ENCODE measurements at places on chromosomes 4 and X.

DNA sequence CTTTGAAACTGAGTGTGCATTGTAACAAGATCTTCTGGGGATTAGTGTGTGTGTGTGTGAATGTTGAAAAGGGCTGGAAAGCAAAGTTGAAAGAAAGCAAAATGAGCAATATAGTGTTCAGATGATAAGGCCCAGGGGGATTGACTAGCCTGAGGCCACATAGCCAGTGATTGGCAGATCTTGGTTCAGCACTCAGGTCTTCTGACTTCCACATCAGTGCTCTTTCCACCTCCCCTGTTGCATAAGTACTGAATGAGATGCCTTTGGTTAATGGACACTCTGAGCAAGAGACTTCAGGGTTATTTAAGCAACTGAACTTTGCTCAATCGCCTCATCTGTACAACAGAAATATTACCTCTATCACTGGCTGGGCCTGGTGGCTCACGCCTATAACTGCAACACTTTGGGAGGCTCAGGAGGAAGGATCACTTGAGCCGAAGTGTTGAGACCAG, 120.4 kb downstream of the TMEM164 start:
- no peak for DNase-seq

DNA sequence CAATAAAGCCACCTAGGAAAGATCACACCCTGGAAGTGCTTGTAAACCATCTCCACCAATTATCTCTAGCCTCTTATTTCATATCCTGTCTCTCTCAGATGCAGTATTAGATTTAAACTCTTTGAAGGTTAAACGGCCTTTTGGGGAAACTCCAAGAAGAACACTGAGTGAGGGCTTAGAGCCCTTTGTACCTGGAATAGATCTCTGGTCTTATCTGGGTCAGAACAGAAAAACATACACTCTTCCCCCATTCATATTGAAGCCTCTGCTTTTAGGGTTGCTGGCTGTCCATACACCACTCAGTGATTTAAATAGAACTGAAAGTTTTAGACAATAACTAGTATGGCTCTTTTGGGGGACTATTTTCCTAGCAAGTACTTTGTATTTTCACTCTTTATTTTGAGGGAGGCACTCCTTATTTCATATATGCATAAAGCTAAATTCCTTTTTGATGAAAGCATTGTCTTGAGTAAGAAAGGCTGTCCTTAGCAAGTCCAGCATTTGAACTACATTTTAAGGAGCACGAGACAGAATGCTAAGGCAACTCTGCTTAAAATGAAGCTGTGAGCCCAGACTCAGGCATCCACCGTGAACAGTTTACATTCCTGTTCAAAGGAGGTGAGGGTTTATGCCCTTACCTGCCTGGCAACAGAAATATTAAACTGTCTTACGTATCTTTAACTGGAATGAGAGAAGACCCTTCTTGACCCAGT, 17.4 kb downstream of the YY2 start:
- no peak for DNase-seq

- no peak for DNase-seq
Observed at GRCh38 chr4:183586824-183587223, 72.2 kb downstream of the RWDD4 start.

GRCh38 chr4:186882293-186882692, 158.6 kb upstream of the FAT1 start:
- no peak for DNase-seq

DNA sequence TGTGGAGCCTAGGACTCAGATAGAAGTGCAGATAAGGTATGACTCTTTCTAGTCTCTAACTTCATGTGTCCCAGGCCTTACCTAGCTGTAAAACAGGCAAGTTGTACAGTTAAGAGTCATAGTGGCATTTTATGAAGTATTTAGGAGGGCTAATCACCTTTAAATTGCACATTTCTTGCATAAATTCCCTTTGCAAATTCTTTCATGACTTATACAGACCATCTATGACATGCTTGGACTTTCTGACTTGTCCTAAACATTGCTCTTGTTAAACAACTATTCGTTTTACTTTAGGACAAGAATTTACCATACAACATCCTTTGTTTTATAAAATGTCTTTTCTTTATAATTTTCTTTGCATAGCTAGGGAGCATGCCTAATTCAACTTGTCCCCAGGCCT, 7.8 kb upstream of the RRAGB start:
- DNase-seq: no peak

GRCh38 chr4:154741131-154741665, 2.6 kb upstream of the LRAT start:
- DNase-seq: no peak

GRCh38 chr4:140150886-140151698, 2.9 kb downstream of the MAML3 start:
- no peak for DNase-seq

- no peak for DNase-seq
Observed at GRCh38 chrX:6448003-6448402, 86.9 kb downstream of the VCX3A start.

DNA sequence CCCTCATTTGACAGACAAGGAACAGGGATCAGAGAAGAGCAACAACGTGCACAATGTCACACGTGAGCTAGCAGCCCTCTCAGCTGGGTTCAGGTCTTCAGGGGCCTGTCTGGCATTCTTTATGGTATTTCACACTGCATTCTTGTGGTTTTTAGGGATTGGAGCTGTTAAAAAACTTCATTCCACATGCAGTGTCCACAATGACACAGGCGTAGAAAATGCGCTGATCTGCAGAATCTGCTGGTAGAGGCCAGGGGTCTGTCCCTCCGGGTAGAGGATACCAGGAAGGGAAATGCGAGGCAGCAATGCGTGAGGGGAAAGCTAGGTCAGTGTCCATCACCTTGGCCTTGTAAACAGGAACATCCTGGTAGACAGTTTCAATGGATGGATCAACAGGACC, 36.6 kb downstream of the MAP7D3 start:
- DNase-seq: no peak

- no peak for DNase-seq
Observed at GRCh38 chrX:138711399-138712347, at the start of gene FGF13. Gene FGF13 (minus strand): TSS chrX:138711717. CDS start chrX:138711003, 714 bp downstream.

DNA sequence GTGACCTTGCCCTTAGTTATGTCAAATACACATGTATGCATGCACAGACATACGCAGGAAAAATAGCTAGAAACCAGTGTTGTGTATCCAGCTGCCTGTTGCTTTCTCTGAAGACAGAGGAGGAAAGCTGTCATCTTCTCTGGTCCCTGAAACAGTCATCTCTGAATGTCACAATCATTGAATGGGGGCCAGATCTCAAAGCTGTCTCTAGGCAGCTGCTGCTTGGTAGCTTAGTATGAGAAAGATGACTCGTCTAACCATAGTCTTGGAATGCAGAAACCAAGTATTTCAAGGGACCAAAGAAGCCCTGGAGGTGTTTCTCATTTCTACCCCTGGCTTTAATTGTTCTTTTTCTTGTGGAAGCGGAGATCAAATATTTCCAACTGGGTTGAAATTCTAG, 4.0 kb downstream of the GRIA3 start:
- no peak for DNase-seq

DNA sequence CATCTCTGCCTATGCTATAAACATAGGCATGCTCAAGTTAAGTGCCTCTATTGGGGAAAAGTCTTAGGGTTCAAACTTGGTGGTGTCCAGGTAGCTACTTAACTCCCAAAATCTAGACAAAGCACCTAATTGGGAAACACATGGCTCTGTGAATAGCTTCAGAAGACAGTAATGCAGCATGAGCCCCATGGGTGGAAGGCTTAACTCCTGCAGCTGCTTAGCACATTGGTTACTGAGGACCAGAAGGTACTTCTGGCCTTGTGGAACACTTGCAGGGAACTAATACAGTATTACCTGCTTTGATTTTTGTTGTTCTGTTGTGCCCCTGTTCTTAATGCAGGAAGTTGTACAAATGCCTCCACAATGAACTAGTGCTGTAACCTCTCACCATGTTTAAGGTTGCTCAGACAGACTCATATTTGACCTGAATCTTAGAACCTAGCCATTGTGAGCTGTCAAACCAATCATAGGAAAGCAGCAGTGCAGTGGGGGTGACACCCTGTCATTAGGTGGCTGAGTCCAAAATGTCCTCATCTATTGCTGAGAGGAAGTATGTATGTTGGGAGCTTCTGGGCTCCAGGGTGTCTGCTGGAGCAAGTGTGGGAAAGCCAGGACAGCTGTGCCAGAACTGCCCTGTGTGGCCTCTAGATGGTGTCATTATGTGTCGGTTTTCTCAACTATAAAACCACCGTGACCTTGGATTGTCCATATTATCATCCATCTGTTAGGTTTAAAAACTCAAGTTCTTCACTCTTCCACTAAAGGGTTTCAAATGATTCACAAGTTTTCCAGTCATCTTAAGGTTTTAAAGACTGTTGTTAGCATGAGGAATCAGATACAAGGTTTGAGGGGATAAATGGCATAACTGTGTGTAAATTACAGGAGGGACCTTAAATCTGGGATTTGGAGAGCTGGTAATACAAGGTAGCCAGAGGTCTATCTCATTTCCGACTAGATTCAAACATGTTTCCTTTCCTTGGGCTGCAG, 69.9 kb upstream of the WDR1 start:
- no peak for DNase-seq

- DNase-seq: no peak
Observed at GRCh38 chrX:72584163-72584562, 11.5 kb upstream of the HDAC8 start.

DNA sequence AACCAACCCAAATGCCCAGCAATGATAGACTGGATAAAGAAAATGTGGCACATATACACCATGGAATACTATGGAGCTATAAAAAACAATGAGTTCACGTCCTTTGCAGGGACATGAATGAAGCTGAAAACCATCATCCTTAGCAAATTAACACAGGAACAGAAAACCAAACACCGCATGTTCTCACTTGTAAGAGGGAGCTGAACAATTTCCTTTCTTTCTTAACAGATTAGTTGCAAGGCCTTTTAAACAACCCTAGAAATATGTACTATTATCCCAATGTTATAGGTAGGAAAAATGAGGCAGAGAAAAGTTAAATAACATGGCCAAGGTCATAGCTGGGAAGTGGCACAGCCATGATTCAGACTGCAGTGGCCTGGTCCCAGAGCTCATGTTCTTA, 5.8 kb upstream of the OCIAD2 start:
- DNase-seq: no peak

- DNase-seq: no peak
Observed at GRCh38 chr4:122663814-122664610, 43.1 kb upstream of the IL21 start.

DNA sequence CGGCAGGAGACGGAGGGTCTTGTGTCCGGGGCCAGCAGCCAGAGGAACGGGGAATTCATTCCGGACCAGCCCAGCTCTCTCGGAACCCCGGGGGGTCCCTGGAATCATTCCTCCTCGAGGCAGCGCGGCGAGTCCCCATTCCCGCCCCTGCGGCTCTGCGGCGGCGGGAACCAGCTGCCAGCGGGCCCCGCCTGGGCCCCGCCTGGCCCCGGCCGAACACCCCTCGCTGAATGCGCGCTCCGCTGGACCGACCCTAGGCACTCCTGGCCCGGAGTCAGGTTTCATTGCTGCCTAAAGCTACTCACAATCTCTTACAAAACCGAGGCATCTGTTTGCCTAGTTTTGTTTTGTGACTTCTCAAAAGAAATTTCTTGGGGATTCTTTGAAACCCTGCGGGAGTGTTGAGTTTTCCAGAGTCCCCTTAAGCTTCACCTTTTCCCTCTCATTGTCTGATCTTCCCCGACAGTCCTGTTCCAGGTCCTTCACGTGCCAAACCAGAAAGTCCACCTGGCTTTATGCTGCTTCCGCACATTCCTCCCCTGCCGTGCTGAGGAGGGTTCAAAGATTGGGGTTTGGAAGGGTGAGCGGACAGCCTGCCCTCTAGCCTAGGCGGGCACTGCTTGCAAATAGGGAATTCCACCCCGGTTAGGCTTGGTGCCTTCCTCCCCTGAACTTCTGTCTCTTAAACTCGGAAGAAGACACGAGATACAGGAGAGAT, 789 bp downstream of the ARHGAP10 start:
- DNase-seq: no peak

DNA sequence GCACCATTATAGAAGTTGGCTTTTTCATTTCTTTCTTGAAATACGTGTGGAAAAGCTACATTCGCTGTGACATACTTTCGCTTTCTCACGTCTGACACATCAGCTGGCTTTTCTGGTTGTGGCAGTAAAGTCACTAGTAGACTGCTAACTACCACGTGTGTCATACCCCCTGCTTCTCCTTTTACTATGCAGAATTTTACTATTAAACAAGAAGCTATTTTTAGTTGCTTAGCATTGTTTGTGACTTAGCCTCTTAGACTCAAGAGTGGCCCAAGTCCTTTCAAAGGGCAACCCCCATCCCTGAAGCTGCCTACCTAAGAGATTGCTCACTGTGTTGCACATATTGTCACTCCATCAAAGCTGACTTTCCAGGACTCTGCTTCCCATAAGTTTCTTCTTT, 2.1 kb upstream of the IL2 start:
- DNase-seq: peak; percentile 5

- DNase-seq: peak; percentile 54
Observed at GRCh38 chrX:150772150-150772970, 79.2 kb downstream of the MTMR1 start.

DNA sequence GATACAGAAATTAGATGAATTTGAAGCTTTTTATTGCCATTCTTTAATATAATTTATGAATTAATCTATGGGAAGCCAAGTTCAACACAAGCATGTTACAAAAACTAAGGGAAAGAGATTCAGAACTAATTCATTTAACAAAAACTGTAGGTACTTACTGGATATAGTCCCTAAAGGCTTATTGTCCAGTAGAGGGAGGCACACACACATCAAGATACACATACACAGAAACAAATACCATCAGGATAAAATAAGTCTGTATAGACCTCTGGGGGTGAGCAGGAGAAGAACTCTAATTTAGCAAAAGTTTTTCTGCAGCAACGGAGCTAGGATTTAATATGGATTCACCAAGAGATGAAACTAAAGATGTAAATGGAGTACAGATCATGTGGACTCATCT, 83.0 kb upstream of the IL13RA1 start:
- DNase-seq: no peak

DNA sequence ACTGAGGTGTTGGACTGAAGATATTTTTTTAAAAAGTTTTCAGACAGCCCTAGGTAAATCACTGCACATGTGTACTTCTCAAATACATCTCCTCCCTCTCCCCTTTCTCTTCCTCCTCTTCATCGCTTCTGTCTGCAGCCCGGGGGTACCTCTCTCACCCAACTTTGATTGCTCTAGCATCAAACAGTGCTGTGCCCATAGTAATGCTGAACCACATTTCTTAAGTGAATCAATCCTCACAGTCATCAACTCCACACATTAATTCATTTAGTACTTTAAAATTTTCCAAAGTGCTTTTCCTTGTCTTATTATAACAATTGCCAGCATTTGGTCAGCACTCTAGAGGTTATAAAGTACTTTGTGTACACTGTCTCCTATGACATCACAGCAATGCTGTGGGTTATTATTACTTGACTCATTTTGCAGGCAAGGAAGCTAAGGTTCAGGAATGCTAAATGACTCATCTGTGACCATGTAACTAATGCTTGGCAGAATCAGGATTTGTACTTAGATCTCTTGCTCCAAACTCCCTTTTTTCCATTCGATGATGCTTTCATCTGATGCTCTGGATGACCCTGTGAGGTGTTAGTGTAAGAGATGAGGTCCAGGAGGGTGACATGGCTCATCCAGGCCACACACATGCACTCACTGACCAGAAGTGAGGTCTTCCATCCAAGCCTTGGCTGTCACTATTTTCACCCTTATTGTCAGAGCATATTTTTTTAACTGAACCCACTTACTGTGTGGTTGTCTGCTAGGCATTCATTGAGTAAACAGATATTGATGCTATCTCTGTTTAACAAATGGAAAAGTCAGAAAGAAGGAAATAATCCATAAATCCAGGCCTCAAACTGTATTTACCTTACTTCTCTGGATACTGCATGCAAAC, 58.8 kb downstream of the RHOH start:
- no peak for DNase-seq

GRCh38 chr4:8761824-8762205, 109.8 kb downstream of the HMX1 start:
- no peak for DNase-seq

GRCh38 chrX:10420134-10420533, 200.3 kb downstream of the MID1 start:
- DNase-seq: no peak
